Stimulated activated CD8-positive, alpha-beta memory T cell treated with anti-CD3 and anti-CD28 coated beads, Interleukin-4, amount 100 ng/mL, for 1 hour (primary cell): ENCODE measurements at places on chromosomes 3 and 15.

- no peak for DNase-seq
Observed at GRCh38 chr3:152549263-152549662, 280.5 kb downstream of the MBNL1 start.

DNA sequence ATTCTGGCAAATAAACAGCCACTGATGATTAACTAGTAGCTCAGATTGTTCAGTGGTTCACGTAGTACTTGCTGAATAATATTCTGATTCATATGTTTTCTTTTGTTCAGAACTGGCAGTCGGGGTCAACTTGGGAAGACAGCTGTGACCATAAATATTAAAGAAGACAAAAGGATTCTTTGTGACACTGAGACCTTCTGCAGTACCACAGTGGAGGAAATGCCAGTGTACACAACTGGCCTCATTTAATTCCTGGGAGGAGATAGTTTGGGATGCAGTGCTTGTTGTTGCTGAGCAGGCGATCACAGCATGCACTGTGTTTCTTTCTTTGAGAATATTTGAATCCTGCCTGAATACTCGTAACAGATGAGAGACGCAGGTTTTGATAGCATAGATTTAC, 26.7 kb upstream of the MCF2L2 start:
- no peak for DNase-seq

DNA sequence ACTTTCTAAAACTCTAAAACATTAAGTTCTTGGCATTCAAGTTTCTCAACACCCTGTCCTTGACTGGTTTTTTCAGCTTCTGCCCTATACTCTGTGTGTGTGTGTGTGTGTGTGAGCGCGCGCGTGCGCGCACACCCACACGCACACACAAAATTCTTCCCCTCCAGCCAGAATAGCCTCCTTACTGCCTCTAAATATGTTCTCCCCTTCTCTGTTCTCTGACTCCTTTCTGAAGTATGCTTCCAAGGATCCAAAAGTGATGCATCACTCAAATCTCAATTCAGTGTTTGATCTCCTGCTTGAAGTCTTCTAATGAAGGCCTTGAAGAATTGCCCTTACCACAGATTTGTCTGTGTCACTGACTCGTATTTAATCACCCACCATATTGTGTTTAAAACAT, 129.8 kb downstream of the SLC25A26 start:
- no peak for DNase-seq

GRCh38 chr3:71066849-71067261, 516.7 kb downstream of the FOXP1 start:
- no peak for DNase-seq

- DNase-seq, result no peak
Observed at GRCh38 chr3:44396200-44397171, 57.9 kb downstream of the TCAIM start.

DNA sequence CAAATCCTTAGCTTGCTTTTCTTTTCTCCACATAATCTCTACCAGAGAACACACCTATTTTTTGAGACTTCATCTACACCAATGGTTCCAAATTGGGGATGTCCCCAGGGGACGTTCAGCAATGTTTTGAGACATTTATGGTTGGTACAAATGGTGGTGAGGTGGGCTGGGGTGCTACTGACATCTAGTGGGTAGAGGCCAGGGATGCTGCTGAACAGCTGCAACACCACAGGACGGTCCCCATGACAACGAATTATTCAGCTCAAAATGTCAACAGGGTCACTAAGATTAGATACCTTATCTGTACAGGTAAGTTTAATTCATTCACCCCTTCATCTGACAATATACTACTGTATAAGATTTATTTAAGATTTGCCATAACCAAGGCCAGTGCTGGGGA, 14.4 kb downstream of the GK5 start:
- DNase-seq, result no peak

DNA sequence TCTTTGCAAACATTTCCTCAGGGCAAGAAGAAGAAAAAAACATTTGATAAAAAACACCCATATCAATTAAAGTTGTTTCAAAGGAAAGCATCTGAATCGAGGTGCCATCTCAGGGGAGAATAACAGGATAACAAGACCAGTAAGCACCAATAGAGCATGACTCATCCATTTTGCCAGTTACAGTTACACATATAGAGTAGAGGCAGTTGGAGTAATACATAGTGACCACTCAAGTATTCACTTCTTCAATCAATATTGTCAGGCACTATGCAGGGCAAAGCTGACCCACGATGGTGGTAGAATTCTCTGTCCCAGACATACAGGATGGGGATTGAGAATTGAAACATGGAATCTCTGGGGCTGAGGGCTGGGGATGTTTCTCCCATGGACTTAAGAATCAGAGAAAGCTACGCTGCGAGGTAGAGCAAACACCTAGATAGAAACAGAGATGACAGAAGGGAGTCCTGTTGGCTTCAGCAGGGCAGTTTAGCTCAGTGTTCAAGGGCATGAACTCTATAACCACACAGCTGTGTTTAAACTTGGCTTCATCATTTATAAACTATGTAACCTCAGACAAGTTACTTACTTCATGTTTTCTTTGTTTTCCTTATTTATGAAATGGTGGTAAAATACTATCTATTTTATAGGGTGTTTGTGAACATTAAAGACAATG, 186.4 kb upstream of the NANOGP8 start:
- no peak for DNase-seq

- DNase-seq, result peak; percentile 7
Observed at GRCh38 chr3:156483961-156484787, 70.7 kb downstream of the SSR3 start.

DNA sequence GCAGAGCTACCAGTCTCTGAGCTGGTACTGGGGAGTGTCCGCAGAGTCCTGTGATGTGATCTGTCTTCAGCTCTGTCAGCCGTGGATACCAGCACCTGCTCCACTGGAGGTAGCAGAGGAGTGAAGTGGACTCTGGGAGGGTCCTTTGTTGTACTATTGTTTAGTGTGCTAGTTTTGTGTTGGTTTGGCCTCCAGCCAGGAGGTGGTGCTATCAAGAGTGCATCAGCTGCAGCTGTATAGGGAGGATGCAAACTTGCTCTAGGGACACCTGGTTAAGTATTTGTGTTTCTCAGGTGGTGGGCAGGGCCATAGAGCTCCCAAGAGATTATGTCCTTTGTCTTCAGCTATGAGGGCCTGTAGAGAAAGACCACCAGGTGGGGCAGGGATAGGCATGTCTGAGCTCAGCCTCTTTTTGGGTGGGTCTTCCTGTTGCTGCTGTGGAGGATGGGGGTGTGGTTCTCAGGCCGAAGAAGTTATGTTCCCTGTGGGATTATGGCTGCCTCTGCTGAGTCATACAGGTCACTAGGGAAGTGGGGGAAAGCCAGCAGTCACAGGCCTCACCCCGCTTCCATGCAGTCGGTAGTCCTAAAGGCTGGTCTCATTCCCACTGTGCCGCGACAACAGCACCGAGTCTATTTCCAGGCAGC, 443.2 kb upstream of the TBL1XR1 start:
- no peak for DNase-seq

DNA sequence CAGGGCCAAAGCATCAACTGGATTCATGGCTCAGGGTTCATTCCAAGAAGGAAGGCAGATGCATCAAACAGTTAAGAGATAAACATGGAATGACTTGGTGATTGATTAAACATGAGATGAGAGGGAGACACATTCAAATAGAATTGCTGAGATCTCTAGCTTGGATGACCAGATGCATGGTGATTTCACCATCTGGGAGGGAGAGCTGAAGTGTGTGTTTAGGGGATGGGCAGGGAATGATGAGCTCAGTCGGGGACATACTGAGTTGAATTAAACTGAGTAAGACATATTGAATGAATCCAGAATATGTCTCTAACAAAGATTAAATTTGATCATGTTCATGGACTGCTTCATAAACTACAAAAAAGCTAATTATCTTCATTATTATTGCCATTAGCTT, 35.5 kb downstream of the CADPS start:
- DNase-seq, result no peak

GRCh38 chr15:47517737-47518136, 199.6 kb upstream of the SEMA6D start:
- DNase-seq, result no peak

DNA sequence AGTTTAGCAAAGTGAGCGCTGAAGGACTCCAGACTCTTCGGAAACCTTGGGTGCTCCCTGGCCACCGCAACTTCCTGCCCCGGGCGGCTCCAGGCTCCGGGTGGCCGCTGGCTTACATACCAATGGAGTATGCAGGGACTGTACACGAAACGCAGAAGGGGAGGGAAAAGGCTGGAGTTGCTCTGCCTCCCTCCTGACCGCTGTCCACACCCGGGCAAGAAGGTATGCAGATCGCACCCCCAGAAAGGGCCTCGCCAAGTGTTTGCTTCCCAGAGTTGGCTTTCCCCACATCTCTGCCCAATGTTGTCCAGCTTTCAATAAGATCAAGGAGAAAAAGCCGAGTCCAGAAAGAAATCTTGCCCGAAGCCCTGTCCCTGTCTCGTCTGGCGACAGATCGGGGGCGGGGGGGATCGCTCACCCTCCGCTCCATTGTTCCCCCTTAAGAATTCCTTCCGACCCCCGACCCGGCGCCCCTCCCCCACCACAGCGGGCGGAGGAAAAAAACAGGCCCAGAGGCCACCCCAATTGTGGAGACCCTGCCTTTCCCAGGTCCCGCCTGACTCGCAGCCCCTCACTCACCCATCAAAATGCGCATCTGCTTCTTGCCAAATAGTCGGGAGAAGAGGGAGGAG, 533 bp downstream of the ARF4 start:
- DNase-seq, result peak; percentile 43

GRCh38 chr3:16494814-16495431, 18.6 kb downstream of the RFTN1 start:
- no peak for DNase-seq

- no peak for DNase-seq
Observed at GRCh38 chr3:81938681-81939080, 177.2 kb upstream of the GBE1 start.

GRCh38 chr3:11603628-11604027, 40.1 kb downstream of the VGLL4 start:
- no peak for DNase-seq

GRCh38 chr15:67801926-67802914, 23.1 kb upstream of the SKOR1 start:
- DNase-seq, result no peak

DNA sequence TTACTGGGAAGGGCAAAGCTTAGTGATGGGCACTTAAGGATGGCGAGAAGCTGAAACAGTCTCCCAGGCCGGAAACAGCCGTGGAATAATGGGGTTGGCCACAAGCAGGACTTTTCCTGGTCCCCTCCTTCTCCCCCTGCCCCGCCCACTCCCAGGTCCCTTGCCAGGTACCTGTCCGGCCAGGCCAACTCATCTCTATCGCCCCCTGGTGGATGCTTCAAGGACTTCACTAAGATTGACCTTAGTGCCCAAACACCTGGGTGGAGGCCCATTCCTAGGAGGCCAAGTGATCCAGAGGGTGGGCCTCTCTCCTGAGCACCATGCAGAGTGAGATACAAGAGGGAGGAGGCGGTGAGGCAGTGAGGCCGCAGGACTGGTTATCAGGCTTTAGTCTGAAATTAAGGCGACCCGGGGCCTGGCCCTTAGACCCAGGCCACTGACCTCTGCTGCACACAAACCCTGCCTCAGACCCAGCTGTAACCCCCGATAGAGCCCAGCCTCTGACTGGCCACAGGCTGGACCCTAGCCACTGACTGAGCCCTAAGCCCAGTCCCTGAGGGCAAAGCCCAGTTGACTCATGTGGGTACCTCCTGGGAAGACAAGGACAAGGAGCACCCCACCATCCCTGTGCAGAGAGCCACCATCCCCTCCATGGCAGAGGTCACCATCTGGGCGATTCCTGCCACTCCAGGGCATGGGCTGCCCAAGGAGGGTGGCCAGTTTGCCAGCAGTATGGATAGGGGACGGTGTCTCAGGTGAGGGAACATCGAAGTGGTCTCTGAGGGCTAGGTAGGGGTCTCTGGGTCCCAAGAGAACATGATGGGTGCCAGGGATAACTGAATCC, 37.6 kb downstream of the VIPR1 start:
- peak; percentile 39 for DNase-seq

DNA sequence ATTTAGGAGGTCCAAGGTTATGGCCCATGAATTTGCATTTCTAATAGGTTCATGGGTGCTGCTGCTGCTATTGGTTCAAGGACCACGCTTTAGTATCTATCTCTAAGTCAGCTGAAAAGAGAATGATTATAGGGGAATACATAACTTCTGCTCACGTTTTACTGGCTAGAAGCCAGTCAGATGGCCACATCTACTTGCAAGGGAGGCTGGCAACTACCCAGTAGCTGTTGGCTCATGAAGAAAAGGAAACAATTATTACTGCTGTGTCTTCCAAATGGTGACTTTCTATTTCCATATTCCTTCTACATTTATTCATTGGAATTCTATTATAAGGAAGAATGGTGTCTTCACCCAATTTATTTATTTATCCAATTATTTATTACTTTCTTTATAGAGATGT, 54.2 kb downstream of the SLC25A36 start:
- no peak for DNase-seq

DNA sequence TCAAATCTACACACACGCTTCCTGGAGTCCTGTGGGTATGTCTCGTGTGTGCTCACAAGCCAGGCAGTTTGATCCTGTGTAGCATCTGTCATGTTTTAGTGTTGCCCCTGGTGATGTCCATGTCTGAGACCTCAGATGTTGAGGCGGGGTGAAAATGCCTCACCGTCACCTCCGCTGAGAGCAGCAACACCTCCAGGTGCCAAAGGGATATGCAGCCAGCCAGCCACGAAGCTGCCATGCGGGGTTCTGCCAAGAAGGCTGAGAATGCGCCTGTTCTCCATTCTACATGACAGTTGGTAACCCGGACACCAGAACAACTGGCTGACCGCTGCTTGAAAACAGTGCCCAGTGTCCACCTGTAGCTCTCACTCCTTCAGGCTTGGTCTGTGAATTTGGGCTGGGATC, 253.8 kb downstream of the TLE3 start:
- DNase-seq, result no peak

DNA sequence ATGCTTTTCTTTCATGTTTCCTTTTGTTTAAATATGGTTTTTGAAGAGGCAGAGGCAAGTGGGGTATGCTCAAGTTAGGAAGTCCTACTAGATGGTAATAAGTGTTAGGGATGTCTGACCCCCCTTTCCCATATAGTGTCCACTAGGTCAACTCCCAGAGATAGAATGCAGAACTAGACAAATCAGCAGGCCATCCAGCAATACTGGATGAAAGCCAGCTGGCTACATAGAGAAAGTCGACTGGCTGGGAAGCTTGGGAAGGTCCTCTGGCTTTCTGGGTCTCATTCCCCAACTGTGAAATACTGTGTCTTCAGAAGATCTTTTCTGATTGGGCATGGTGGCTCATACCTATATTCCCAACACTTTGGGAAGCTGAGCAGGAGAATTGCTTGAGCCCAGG, 113.8 kb downstream of the SNRK start:
- no peak for DNase-seq

DNA sequence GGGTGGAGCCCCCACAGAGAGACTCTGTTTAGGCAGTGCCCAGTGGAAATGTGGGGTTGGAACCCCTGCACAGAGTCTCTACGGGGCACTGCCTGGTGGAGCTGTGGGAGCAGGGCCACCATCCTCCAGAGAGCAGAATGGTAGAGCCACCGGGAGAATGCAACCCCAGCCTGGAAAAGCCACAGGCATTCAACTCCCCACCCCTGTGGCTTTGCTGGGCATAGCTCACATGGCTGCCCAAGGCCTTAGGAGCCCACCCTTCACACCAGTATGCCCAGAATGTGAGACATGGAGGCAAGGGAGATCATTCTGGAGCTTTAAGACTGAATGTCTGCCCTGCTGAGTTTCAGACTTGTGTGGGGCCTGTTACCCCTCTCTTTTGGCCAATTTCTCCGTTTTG, 19.0 kb upstream of the CHCHD6 start:
- no peak for DNase-seq
